Mesothelial cell of epicardium (in vitro differentiated cells): ENCODE measurements at places on chromosomes 7 and 10.

DNA sequence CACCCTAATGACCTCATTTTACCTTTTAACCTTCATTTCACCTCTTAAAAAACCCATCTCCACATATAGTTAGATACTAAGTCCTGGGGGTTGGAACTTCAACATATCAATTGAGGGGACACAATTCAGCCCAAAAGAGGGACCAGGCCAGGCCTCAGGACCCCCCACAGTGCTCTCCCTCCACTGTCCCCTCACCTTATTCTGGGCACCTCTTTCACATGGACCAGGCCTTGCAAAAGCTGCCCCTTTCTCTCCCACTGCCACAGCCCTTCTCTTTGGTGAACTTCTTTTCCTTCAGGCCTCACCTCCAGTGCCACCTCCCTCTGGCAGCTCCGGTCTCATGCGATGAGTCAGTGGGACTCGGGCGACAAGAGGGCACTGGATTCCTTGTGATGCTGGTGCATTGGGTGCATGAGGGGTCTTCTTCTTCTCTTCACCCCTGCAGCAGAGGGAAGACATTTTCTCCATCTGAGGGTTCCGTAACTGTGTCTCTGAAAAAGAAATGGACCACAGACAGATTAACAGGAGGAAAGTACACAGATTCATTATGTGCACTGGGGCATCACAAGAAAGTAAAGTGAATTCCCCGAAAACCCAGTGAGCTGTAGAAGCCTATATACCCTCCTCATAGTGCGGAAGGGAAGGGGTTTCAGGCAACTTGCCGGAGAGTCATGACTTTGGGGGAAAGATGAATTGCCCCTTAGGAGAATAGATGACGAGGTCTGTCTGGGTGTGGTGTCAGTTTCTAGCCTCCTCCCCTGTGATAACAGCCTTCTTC, 288.7 kb upstream of the IGFBP3 start:
- H3K4me3 ChIP-seq, result no peak overlapping the region
- H3K27ac ChIP-seq, result no peak overlapping the region
- H3K36me3 ChIP-seq, result no peaks in the 10 kb centered on the region
- H3K4me1 ChIP-seq, result peaks cover 20% of the 10 kb centered on the region
- no peak for DNase-seq
- no peaks in the 10 kb centered on the region for H3K27me3 ChIP-seq

- H3K36me3 ChIP-seq, result peaks cover 2% of the 10 kb centered on the region
- no peak for DNase-seq
- peak overlapping the region; percentile 93 for H3K27ac ChIP-seq
Measured at GRCh38 chr7:22823142-22823497, 471 bp upstream of the TOMM7 start.

- H3K27me3 ChIP-seq, result peaks cover 24% of the 10 kb centered on the region
- H3K4me3 ChIP-seq, result no peak overlapping the region
- DNase-seq, result no peak
- no peaks in the 10 kb centered on the region for H3K4me1 ChIP-seq
- H3K36me3 ChIP-seq, result no peaks in the 10 kb centered on the region
- no peak overlapping the region for H3K27ac ChIP-seq
Measured at GRCh38 chr7:147251751-147252325, 1135.2 kb downstream of the CNTNAP2 start.

DNA sequence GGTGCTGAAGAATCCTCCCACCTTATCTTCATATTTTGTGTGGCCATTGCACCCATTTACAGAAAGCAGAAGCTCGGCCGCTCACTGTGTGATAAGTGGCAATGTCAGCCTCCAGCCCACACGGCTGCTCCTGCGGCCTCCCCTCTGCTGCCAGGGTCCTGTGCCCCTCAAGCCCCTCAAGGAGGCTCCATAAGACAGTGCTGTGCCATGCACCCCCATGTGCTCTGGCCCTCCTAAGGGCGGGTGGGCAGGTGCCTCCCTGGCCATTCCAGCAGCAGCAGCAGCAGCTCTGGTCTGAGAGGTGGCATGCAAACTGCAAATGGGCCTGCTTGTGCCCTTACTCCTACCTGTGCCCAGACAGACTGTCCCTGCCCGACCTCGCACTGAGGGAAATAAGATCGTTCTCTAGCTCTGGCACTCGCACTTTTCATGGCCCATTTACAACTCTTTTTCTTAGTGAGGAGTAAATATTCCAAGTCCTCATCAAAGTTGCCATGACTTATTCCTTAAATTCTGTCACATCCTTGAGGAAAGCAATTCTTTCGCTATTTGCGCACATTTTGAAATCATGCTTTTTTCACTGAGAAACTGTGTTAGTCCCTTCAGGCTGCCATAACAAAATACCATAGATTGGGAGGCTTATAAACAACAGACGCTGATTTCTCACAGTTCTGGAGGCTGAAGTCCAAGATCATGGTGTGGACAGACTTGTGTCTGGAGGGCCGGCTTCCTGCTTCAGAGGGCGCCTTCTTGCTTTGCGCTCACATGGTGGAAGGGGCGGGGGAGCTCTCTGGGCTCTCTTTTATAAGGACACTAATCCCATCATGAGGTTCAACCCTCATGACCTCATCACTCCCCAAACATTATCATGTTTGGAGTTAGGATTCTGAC, 187.8 kb downstream of the COBL start:
- H3K27me3 ChIP-seq, result no peaks in the 10 kb centered on the region
- no peaks in the 10 kb centered on the region for H3K4me1 ChIP-seq
- H3K4me3 ChIP-seq, result no peak overlapping the region
- DNase-seq, result no peak
- no peak overlapping the region for H3K27ac ChIP-seq

- peaks cover 53% of the 10 kb centered on the region for H3K4me1 ChIP-seq
- H3K4me3 ChIP-seq, result no peak overlapping the region
- H3K27ac ChIP-seq, result no peak overlapping the region
- DNase-seq, result no peak
- no peaks in the 10 kb centered on the region for H3K36me3 ChIP-seq
Measured at GRCh38 chr7:108012499-108013430, 9.8 kb upstream of the LAMB1 start.

DNA sequence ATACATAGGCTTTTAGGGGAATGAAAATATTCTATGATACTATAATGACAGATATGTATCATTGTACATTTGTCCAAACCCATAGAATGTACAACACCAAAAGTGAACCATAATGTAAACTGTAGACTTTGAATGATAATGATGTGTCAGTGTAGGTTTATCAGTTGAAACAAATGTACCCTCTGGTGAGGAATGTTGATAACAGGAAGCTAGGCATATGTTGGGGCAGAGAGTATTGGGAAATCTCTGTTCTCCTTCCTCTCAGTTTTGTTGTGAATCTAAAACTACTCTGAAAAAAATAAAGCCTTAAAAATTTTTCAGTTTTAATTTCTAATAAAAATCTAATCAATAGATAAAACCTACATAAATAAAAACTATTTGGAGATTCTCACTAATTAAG, 36.9 kb downstream of the C1GALT1 start:
- no peak overlapping the region for H3K27ac ChIP-seq
- H3K36me3 ChIP-seq, result peaks cover 23% of the 10 kb centered on the region
- H3K4me3 ChIP-seq, result no peak overlapping the region
- H3K27me3 ChIP-seq, result no peaks in the 10 kb centered on the region
